ENCODE measurements at places on chromosomes 2 and 18.

- no peak for DNase-seq
Measured at GRCh38 chr18:58013241-58014211, 30.5 kb upstream of the NEDD4L start.

GRCh38 chr2:105397025-105397722 lies 1.7 kb downstream of the FHL2 start:
- DNase-seq: peak; percentile 43

- DNase-seq: no peak
Measured at GRCh38 chr2:189848276-189848675, 64.0 kb downstream of the PMS1 start.

DNA sequence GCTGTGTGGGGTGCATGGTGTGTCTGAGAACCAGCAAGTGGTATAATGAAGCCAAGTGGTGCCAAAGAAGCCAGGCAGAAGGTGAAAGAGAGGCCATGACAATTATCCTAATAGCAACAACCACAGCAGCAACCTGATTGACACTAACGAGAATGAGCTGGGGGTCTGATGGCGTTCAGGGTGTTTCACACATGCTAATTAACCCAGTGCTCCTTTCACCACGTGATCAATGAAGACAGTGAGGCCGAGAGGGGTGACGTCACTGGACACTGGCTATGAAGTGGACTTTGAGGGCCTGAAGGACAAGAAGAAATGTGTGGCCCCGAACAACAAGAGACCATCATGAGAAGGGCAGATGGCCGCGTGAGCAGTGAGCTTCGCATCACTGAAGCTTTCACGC lies 364.4 kb upstream of the ID2 start:
- DNase-seq: no peak

DNA sequence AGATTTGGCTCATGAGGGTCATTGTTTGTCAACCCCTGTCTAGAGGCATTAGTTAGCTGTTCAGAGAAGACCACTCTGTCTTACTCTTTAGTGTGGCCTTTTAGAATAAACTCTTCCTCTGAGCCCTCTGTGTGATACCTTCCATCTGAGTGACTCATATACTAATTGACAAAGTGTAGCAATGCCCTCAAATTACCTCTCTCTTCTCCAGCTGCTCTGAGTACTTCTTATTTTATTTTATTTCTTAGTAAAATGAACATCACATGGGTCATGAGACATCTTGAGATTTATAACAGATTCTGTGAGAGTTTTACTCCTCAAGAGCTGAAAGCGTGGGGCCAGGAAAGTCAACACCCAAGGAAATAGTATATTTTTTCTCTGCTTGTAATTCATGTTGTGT lies 67.4 kb downstream of the KCTD18 start:
- no peak for DNase-seq

DNA sequence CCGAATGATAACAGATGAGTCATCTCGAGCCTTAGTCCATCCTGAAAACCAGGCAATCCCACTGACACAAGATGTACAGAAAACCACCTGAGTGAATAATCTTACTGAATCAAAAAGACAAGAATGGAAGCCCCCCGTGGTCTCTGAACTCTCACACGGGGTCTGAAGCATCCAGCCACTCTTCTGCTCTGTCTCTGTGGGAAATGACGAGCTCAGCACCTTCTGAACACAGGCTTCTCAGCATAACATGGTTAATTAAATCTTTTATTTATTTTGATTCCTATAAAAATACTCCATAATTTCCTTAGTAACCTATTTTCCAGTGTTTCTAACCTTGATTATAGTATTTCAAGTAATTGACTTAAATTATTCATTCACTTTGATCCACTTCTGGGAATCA lies 203.7 kb downstream of the TMEM163 start:
- no peak for DNase-seq

DNA sequence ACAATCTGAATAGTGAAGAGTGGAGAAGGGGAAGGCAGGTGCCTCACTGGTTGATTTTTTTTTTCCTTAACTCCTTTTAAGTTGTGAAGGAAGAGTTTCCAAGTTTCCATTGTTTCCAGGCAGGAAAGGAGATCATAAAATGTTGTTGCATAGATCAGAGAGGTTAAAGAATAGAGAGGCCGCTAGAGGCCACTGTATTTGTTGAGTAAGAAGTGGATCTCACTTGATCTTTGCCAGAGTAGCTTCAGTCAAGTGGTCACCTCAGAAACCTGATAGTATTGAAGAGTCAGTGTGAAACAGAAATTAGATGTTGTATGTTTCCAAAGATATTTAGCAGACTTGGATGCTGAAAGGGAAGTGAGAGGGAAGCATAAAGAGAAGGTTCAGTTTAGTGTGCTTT lies 17.6 kb downstream of the CTNNA2 start:
- DNase-seq: peak; percentile 3

- no peak for DNase-seq
Measured at GRCh38 chr2:16552202-16552601, 113.4 kb downstream of the CYRIA start.

- peak; percentile 63 for DNase-seq
Measured at GRCh38 chr2:2636813-2637212, 305.7 kb upstream of the MYT1L start.

DNA sequence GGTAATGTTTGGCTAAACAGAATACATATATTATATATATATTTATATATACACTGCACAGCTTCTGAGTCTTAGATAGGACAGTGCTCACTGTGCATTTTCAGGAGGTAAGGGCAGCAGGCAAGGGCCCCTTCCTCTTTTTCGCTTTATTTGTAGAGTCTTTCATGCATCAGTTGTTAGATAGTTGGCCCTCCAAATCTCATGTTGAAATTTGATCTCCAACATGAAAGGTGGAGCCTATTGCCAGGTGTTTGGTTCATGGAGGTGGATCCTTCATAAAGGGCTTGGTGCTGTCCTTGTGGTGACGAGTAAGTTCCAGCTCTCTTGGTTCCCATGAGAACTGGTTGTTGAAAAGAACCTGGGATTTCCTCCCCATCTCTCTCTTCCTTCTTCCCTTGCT lies 48.1 kb downstream of the TSN start:
- DNase-seq: peak; percentile 38

DNA sequence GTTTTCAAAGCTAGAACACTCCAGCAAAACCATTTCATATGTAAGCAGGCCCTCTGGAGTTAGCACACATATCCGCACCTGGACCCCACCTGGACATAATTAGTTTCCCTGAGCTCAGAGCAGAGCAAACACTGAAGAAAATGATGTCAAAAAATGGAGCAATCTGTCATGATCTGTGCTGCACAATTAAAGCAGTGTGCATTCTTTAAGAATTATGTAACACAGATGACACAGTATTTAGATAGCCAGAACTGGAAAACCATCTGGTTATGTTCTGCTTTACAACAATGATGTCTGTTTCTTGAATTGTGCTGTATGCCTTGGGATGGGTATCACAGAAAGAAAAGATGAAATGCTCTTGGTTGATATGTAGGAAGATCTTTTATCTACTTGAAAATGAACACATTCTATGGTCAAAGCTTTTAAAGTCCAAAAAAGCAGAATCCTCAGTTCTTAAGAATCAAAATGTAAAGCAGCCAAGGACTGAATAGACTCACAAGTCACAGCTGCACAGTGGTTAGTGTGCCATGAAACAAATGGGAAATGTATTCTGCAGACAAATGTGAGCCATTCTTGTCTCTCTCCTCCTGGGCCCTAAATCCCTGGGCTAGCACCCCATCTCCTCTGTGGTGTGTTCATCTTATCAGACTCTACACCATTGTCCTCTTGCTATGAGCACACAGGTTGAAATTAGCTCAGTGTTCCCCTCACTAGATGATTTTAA lies 36.8 kb downstream of the HRH4 start:
- peak; percentile 20 for DNase-seq

- DNase-seq: no peak
Measured at GRCh38 chr2:179243046-179243445, 21.6 kb downstream of the SESTD1 start.

Measured in SHP77 (cell line).